ENCODE measurements at places on chromosomes 7 and 10.

- no peak for DNase-seq
These were observed 11.5 kb upstream of the PLAU start for GRCh38 chr10:73899423-73899822.

DNA sequence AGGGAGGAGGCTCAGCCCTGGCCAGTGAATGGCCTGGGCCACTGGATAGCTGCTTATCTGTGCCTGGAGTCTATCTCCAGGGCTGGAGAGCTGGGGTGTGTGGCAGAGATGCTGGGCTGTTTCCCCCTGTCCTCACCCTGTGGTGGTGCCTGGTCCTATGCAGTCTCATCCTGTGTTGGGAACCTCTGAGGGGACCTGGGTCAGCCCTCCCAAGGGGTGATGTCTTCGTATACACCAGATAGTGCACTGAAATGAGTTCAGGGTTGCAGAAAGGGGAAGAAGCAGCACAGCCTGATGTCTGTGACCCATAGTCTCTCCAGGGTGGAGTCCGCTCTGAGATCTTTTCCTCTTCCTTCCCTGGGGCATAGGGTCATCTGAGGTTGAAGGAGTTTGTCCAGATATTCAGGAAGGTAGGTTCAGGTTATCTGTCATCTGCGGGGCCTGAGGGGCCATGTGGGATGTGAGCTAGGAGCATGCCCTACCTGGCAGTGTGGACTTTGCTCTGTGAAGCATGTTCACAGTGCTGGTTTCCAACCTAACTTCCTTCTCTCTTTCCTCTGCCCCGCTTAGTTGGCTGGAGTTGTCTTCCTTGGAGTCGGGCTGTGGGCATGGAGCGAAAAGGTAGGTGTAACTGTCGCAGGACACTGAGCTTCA lies 33.4 kb upstream of the SH2D4B start:
- no peak for DNase-seq

DNA sequence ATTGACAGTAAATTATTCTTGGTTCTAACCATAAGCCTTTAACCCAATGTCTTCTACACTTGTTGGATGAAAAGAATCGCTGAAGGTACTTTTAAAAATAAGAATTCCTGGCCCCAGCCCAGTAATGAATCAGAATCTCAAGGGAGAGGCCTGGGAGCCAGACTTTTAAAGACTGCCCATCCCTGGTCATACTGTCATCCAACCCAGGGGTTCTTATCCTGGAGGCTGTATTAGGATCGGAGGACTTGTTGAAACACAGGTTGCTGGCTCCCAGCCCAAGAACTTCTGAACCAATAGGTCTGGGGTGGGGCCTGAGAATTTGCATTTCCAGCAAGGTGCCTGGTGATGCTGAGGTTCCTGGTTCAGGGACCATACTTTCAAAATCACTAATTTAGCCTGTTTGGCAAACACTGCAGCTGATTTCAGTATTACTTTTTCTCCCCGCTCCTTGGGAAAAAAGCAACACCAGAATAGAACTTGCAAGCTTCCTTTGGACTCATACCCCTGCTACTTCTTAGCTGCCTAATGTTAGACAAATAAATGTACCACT lies 79.5 kb upstream of the FAM133B start:
- no peak for DNase-seq

- no peak for DNase-seq
These were observed 472.6 kb downstream of the XPNPEP1 start for GRCh38 chr10:109450702-109451101.

DNA sequence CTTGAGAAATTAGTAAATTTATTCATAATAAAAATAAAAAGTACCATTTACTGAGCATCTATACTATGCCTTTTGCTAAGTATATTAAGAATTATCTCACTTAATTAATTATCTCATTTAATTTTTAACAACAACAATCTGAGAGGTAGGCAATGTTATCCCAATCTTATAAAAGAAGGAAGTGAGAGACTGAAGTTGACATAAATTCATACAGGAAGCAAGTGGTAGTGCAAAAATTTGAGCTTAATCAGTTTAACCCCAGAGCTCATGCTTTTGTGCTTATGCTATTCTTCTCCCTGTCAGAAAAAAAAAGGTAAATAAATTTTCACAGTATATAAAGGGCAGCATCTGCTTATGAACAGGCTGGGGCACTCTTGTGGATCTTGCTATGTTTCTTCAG lies 2.7 kb upstream of the LIPF start:
- DNase-seq = no peak

DNA sequence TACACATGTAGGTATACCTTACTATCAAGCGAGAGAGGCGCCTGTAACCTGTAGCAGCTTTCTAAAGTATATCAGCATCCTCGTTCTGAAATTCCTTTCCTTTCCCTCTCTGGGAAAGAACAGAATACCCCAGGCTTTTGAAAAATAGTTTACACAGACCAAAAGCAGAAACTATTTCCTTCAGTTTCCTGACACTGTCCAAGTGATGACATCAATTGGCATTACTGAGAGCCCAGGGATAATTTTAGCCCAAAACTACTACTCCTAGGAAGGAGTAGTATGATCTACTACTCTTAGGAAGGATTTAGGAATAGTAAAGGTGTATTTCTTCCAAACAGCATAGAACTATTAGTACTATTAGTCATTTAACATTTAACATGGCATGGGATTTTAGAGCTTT lies 6.0 kb downstream of the GNG11 start:
- DNase-seq = no peak

DNA sequence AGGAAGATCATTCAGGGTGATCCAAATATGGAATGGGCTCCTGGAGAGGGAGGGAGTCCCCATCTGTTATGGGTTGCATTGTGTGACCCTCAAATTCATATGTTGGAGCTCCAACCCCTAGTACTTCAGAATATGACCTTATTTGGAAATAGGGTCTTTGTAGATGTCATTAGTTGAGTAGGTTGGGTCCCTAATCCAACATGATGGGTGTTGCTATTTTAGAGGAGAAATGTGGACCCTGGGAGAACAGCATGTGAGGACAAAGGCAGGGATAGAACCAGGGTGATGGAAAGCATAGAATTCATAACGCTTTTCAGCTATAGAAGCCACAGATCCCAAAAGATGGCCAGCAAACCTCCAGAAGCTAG lies 91.5 kb upstream of the SMNDC1 start:
- DNase-seq = no peak

DNA sequence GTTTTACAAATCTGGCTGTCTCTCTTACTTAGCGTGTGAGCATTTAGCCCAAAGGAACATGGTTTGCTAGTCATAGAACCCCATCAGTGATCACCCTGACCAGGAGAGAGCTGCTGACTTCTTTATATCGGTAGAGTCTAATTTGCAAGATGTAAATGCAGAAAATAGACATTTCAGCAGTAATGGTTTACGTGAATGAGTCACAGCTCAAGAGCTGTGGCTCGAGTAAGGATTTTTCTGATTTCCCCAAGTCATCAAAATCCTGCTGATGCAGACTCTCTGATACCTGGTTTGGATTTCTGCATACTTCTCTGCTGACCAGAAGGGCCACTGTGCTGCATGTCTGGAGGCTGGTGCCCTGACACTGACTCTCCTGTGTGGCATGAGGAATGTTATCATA lies 25.7 kb downstream of the NUB1 start:
- DNase-seq = no peak

DNA sequence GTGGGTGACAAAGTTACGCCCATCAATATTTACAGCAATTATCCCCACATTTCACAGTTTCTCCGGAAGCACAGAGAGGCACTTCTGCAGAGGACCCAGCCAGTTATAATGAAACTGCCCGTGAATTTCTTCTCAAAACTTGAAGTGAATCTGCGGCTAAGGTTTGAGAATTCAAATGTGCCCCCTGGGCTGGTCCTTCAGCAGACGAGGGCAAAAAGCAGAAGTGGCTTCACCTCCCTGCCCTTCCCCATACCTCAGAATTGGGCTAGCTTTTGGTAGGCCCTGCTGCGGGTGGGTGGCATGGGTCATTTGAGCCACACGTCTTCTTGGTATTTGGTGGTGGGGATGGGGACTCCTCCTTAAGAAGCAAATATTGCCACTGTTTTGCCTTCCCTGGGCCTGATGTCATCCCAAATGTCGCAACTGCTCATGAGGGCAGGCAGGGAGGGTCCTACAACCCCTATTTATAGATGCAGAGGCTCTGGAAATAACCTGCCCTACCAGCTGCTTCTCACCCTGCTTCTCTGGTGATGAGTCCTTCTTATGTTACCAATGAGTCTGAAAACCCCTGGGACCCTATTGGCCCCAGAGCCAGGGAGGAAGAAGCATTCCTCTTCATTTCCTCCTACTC lies 16.6 kb upstream of the WDFY4 start:
- no peak for DNase-seq

DNA sequence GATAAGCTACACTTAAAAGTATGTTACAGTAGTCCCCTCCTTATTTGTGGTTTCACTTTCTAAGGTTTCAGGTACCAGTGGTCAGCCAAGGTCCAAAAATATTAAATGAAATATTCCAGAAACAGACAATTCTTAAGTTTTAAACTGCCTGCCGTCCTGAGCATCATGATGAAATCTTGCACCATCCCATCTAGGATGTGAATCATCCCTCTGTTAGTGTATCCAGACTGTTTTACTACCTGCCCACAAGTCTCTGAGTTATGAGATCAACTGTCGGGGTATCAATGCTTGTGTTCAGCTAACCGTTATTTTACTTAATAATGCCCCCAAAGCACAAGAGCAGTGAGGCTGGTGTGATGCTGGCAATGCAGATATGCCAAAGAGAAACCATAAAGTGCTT lies 11.4 kb downstream of the KDM7A start:
- no peak for DNase-seq

GRCh38 chr10:556971-557637 lies 132.4 kb downstream of the DIP2C start:
- no peak for DNase-seq

DNA sequence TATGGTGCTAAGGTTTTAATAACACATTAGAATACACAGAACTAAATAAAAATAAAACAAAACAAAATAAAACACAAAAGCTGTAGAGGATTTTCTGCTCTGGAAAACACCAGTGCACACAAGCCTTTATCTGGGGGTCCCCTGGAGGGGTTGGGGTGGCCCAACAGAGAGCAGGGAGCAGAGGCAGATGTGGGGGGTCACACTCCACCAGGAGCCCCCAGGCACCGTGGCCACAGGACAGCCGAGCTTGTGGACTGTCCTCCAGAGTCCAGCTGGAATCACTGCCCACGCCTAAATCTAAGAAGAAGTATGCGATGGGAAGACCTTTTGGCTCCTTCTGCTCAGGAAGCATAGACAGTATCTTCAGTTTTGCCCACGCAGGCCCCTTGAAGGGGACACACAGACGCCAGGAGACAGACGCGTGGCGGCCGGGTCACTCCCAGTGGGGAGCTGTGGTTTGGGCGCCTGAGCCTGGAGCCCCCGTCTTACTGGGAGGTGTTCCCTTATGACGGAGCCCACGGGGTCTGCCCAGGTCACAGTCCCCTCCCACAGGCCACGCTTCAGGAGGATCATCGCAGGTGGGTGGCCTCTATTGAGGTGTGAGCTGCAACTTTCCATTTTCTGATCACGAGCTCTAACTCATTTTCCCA lies 595.0 kb downstream of the PTPRN2 start:
- no peak for DNase-seq

DNA sequence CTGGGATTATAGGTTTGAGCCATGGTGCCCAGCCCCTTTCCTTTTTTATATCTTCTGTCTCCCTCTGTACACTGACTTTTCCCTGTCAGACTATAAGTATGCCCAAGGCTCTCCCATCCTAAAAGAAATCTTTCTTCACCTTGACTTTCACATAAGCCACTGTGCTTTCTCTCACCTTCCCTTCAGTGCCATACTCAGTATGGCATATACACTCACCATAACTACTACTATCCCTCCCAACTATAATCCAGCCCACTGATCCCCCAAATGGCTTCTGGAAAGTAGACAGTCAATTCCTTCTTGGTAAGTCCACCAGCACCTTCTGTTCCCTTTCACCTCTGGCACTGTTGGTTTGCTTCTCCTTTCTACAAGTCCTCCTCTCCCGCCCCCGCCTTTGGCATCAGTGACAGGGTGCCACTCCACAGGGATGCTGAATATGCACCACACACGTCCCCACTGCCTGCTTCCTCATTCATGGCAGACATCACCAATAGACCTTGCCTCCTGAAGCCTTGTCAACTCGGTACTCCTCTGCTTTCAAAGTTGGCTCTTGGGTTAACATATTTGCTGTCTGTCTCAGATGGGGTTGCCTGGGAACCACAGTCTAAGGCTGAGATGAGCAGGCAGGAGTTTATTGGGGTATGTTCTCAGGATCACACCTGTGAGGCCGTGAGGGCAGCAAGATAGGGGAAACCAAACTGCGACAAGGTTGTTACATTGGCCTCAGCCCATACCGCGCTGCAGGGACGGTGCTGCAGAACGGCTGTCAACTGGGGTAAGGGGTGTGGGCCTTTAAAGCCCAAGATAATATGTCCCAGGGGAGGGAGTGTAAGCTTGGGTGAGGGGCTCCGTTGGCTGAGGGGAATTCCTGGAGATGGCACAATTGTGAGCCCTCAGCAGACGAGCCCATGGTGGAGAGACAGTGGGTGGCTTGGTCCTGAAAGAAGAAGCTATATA lies 7.2 kb upstream of the PSAP start:
- DNase-seq = no peak

GRCh38 chr10:123537188-123537961 lies 128.8 kb upstream of the GPR26 start:
- DNase-seq = peak; percentile 14

DNA sequence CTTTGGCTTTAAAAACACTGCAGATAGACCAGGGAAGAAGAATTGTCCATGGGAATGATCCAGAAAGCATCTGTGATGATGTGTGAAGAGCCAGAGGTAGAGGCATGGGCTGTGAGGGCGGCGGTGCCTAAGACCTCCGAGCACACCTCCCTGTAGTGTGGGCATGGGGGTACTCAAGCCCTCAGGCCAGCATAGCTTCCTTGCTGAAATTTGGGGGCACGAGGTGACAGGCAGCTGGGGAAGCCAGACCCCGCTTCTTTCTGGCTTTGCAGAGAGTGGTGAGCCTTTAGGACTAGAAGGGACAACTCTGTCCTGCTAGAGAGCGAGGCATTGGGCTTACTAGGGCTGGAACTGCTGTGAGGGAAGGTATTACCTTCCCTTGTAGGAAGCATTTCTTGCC lies 187.7 kb upstream of the SH2B2 start:
- no peak for DNase-seq

DNA sequence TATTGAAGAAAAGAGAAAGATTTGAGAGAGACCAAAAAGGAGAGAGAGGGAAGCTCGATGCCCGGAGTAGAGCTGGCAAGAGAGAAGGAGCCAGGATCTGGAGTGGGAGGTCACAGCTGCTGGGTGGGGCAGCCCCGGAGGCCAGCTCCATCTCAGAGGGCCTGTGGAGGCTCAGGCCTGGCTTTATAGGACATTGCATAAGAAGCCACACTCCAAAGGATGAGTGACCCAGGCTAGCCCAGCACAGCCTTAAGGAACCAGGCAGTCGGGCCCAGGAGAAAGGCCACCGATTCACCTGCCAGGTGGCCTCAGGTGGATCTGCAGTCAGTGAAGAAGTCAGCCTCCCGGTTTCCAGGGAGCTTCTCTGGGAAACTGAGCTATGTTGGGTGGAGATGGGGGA lies 676 bp downstream of the PLAC9 start:
- no peak for DNase-seq

DNA sequence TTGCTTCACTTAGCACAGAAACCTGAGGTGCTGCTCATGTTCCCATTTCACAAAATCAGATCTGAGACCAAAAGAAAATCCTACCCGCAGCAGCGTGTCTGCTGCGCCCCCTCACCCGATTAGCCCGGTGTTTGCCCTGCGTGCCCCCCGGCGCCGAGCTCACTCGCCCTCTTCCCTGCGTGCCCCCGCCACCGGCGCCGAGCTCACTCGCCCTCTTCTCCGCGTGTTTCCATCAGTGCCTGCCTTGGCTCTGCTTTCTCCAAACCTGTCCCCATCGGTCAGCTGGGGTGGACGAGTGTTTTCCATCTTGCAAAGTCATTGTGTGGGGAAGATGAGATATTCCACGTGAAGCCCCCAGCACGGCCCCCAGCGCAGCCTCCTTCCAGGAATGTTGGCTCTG lies 225.3 kb upstream of the PITRM1 start:
- DNase-seq = no peak

Data from coronary artery (tissue), 2 donors.